ENCODE measurements at places on chromosomes 1 and 21.

GRCh38 chr1:202576816-202577215, 133.4 kb downstream of the SYT2 start:
- no peak for DNase-seq

DNA sequence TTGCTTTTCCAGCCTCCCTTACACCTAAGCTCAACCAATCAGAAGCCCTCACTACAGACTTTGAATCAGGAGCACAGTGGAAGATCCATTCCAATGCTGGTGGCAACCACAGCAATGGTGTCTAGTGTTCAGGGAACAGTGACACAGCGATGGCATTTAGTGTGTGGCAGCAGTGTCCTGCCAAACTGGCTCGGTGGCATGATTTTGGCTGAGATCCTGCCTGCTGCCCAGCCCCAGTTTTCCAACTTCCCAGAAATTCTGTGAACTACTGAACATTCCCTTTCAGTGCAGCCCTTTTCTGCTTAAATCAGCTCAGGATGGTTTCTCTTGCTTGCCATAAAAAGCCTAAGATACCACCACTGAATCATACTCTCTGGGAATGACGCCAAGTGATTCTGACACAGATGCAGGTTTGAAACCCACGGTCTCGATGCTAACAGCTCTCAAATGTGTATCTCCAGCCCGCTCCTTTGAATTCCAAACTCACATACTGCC, 8.8 kb downstream of the ASAP3 start:
- DNase-seq = no peak

- DNase-seq = no peak
Observed at GRCh38 chr1:4615138-4615470, 39.3 kb upstream of the AJAP1 start.

DNA sequence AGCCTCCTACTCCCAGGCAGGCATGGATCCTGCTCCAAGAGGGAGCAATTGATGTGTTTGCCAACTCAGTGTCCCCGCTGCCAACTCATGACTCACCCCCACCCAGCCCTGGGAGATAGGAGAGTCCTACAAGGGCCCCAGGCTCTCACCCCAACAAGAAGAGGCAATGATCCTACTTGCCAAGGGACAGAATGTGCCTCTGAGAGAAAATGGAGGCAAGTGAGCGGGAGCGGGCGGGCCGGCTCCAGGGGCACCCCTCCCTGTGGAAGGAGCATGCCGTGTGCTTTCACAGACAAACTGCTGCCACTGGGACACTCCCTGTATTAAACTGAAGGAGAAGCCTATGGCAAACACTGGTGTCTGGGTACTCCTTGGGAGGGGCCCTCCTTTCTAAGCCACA, 16.7 kb downstream of the PKP1 start:
- DNase-seq = no peak

Measured in brain pericyte (primary cell).